ENCODE measurements at places on chromosomes 13 and 19.
A peak's percentile ranks its signal among the peaks of the same experiment; 100 is the strongest.

- peak; percentile 53 for DNase-seq
Measured at GRCh38 chr19:40512473-40513344, 45.9 kb downstream of the SPTBN4 start.

DNA sequence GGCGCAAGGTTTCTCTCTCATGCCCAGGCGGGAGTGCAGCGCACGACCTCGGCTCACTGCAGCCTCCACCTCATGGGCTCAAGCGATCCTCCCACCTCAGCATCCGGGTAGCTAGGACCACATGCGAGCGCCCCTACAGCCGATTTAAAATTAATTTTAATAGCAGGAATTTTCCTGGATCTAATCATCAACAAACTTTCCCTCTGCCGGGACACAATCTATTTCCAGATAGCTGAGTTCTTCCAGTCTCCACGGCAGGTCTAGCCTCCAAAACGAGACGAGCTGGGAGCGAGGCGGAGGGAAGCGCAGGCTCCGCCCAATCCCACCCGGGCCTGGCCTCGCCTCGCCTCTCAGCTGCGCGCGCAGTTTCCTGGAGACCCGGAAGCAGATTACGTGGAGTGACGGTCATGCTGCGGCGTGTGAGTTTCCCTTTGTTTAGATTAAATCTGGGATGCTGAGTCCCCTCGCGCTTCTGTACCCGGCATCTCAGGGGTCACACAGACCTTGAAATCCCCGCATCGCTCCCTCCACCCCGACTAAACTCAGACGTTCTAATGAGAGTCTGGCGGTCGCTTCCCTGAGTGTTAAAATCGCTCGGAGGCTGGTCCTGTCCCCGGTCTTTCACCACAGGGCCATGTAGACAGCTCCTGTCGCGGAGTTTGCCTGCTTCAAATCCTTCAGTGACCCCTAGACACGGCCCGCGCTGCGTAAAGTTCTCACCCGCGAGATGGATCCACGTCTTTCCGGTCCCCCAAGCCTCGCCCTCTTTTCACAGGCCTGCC, at the start of gene ZNF880:
Gene ZNF880 (plus strand): TSS at position 365 of the 782 bp plus-strand sequence. CDS start 43 bp downstream, at position 408.
- DNase-seq, result peak; percentile 90

GRCh38 chr13:114054830-114055439, 77.5 kb downstream of the RASA3 start:
- DNase-seq, result no peak

DNA sequence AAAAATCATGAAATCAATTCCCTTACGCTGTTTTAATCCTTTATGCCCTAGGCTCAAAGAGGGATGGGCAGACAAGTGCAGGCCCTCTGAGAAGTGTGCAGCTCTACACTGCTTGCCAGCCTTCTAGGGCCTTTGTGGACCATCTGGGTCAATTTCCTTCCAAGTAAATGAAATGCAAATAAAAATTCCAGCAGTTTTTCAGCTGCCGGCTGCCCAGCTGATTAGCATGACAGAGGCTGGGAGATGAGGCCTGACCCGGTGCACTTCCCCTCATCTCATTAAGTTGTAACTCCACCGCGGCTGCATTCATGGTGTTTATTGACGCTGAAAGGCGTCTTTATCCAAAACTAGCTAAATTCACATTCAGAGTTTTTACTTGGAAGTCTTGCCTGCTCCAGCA, 47.5 kb upstream of the GSX1 start:
- no peak for DNase-seq

DNA sequence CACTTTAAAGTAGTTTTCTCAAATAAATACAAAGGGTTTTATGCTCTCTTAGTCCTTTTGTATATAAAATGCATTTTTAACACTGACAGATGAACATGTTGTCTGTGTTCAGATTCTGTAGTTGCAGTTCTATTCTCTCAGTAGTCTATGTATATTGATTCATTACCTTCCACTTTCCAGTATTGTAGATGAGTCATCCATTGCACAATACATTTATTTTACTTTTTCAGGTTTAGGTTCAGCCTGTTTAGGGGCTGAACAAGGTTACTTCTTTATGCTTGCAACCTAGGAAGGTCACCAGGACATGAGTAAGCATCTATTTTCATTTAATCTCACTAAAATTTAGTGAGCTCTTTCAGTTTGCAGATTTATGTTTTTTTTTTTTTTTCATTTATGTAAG, 173.6 kb downstream of the NALCN start:
- no peak for DNase-seq

GRCh38 chr13:105804561-105805190, 730.8 kb downstream of the EFNB2 start:
- no peak for DNase-seq

- DNase-seq, result no peak
Measured at GRCh38 chr19:38190061-38190460, 34.0 kb downstream of the DPF1 start.

GRCh38 chr13:95536632-95537241, 15.8 kb upstream of the CLDN10 start:
- no peak for DNase-seq

DNA sequence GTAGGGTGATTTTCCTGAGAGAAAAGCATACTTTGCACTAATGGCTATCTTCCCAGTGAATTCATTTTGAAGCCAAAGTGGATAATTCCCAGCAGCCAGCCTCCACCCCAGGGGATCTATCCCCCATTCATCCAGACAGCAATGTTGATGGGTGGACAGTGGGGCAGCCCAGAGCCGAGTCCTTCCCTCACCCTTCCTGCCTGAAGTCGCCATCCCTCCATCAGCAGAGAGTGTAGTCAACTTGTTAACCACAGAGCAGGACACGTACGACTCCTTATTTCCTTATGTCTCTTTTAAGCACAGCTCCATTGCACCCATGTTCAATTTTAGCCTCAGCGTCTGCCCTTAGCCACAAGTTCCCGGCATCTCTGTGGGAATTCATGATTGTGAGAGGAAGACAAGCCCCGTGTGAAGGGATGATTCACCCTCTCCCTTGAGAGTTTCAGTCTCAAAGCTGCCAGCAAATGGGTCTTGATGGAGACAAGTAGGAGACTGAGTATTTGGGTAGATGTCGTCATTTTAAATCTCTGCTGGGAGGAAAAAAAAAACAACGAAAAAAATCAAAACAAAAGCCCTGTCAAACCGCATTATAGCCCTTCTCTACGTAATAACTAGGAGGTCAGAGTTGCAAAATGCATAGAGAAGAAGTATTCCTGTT, 58.3 kb upstream of the MEDAG start:
- no peak for DNase-seq

DNA sequence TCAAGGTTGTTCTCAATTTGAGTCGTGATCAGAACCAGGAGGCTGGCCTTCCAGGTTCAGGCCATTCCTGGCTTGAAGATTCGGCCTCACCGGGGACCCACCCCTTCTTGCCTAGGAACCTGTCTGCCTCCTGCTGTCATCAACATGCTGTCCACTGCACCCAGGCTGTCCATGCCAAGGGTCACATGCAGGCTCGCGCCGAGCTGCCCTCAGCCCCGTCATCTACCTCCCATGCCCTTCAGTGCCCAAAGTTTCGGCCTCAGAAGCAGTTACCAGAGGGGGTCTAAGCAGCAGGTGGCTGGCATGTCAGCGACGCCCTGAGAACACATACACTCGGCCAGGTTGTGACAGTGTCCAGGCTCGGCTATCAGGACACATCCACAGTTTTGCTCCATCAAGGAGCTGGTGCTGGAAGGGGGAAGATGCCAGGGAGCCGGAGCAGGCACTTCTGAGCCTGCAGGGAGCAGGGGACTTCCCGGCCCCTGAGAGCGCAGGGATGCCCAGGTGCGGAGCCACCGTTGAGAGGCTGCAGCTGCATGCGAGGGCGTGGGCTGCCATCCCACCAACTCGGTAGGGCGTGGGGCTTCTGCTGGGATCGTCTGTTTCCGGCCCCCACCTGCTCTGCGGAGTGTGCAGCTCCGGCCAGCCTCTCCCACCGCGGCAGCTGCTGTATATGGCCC, 590.9 kb upstream of the SLITRK5 start:
- DNase-seq, result no peak

DNA sequence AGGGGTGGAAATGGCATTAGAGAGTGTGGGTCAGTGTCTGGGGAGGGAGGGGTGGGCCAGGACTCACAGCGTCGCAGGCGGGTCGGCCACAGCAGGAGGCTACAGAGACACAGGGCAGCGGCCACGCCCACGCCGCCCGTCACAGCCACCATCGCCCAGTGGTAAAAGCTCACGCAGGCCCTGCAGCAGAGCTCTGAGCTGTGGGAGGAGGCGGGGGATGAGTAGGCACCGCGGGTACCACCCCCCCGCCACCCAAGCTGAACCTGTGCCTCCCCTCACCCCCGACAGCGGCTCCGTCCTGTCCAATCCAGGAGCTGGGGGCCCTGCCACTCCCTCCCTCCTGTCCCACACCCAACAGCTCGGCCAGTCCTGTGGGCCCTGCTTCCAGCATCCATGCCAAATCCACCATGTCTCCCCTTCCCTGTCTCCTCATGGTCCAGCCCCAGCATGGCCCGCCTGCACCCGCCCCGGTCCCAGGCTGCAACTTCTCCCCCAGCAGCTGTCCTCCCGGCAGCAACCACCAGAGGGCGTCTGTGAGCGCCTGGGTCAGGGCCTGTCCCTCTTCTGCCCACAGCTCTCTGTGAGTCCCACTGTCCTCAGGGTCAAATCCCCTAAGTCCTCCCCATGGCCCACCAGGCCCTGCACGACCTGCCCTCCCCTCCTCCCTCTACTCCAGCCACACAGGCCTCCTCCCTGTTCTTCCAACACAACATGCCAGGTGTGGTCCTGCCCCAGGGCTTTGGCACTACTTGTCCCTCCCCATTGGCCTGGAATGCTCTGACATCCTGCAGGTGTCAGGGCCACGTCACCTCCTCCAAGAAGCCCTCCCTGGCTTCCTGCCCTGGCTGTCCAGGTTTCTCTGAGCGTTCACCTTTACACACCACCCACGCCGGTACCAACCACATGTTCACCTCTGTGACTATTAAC, 6.0 kb downstream of the TEKTIP1 start:
- DNase-seq, result peak; percentile 48

- no peak for DNase-seq
Measured at GRCh38 chr13:104198801-104199200, 1132.6 kb upstream of the SLC10A2 start.
